ENCODE measurements at places on chromosomes 1 and 21. TPM values are rescaled to one million over a fixed set of nuclear protein-coding genes. Genes with fewer than 3 reads are reported as not detected.

- DNase-seq: no peak
These were observed 772.0 kb downstream of the LTN1 start for GRCh38 chr21:28220680-28221079.

GRCh38 chr21:44043613-44044012, 31.5 kb downstream of the TRAPPC10 start:
- DNase-seq: no peak

GRCh38 chr1:43773821-43774220, 66.5 kb downstream of the ST3GAL3 start:
- no peak for DNase-seq

- no peak for DNase-seq
These were observed 16.3 kb upstream of the SARS1 start for GRCh38 chr1:109197158-109198042.

DNA sequence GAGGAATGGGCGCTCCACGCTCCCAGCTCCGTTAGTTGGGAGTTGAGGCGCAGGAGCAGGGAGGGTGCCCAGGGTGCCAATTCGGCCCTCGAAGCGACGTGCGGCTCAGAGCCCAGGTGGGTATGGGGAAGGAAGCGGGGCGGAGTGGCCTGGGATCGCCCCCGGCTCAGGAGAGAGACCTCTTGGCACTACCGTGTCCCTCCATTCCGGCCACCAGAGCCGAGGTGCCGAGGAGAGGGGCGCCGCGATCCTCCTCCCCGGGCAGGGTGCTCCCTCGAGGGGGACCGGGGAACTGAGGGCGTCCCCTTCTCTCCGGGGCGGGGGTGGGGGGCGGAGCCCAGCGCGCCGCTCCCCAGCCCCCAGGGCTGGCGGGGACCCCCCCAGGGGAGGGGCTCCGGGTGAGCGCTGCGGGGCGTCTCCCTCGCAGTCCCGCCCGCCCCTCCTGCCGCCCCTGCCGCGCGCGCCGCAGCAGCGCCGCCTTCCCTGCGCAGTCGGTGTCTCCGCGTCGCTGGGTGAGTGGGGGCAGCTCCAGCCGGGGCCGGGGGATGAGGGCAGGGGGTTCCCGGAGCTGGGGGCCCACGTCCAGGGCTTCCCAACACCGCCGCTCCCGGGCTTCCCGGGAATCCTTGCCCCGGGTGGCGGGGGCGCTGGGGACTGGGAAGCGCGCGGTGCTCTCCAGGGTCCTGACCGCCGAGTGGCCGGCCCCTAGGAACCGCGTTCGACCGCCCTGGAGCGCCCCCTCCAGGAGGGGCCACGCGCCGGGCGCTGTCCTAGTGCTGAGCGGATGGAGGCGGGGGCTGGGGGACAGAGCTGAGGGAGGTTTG, at the start of gene HPCA:
TSS of gene HPCA (plus strand) at position 488 of the 824 bp plus-strand sequence. CDS start 2,408 bp downstream, outside the sequence.
- DNase-seq: peak; percentile 97

GRCh38 chr21:42513151-42513984, at the start of gene SLC37A1:
TSS of gene SLC37A1 (plus strand) at chr21:42513852. CDS start at chr21:42518455, 4,603 bp downstream.
- peak; percentile 88 for DNase-seq

DNA sequence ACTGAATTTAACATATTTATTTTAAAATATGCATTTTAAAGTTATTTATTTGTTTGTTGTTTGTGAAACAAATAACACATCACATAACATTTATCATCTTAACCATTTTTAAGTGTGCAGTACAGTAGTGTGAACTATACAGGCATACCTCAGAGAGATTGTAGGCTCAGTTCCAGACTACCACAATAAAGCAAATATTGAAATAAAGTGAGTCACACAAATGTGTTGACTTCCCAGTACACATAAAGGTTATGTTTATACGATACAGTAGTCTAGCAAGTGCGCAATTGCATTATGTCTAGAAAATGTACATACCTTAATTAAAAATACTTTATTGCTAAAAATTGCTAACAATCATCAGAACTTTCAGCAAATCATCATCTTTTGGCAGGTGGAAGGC, 739.4 kb upstream of the ADGRL4 start:
- DNase-seq: no peak

- DNase-seq: no peak
These were observed 120.5 kb upstream of the NGF start for GRCh38 chr1:115458426-115459114.

DNA sequence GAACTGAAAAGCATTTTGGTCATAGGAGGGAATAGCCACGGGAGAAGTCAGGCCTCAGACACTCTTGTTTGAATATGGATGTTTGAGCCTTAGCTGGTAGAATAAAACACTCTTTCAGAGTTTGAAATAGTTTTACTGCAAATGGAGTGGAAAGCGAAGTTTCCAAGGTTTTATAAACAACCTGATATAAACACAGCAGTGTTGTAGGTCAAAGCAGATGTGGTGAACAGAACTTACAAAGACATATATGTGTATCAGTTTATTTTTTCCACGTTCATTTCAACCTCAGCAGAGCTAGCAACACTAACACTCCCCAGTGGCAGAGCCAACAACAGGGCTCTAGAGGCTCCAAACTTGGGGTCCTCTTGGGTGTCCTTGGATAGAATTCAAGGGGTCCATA, 89.9 kb downstream of the WLS start:
- no peak for DNase-seq

- no peak for DNase-seq
These were observed 27.6 kb downstream of the CYP2J2 start for GRCh38 chr1:59898927-59899326.

DNA sequence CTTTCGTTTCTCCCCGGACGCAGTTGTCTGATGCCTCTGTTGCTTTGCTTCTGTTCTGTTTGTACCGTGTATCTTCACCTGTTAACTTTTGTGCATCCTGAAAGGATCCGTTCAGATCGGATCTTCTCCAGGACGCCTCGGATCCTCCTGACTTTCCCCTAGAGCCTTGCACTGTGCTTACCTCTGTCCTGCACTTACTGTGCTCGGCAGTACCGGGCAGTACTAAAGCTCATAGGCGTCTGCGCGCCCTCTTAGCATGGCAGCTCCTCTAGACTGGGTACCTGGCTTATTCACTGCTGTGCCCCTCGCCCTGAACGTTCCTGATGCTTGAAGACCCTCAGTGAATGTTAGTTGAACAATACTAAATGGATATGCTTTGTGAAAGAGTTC, 934 bp downstream of the SCP2 start:
- peak; percentile 58 for DNase-seq

DNA sequence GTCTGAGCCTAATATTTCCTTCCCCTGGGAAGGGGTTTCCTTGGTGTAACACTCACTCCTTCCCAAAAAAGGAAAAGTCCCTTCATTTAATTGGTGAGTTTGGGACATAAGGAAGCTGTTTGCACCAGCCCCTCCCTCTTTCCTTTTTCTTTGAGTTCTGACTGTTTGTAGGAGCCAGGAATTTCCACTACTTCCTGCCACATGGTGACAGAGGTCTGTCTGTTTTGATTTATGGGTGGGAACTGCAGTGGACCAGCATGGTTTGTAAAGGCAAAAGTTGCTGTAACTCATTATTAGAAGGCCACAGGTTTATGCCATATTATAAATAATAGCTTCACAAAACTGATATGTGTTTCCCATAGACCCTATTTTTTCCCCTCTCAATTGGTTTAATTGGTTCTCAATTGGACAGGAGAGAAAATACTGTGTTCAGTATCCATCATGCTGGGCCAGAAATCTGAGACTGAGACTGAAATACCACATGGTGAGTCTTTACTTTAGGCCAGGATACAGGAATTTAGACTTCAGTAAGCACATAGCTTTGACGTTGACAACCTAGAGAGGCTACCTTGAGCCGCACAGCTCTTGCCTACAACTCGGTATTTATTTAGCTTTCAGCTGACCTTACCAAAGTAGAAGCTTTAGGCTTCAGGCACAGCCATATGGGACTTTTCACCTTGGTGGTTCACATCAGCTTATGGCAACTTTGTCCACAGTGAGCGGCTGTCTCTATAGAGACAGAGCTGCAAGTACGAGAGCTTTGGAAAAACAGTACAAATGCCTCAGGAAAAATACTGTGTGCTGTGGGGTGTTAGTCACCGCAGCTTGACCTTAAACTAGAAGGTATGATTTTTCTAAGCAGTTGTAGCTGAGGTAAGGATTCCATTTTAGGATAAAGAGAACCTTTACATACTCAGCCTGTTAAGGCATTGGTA, 40.0 kb upstream of the RGS7 start:
- no peak for DNase-seq

Gene DNAJC6
- total RNA-seq: 10.9 TPM

Gene KRTAP10-3
- total RNA-seq: not detected

Gene HPDL
- total RNA-seq: 134 TPM

Gene LORICRIN
- total RNA-seq: not detected

Gene SPRR4
- not detected for total RNA-seq

Measured in H7 (cell line).